Hindlimb muscle (tissue), 1 donor: ENCODE measurements at places on chromosomes 4 and X.

DNA sequence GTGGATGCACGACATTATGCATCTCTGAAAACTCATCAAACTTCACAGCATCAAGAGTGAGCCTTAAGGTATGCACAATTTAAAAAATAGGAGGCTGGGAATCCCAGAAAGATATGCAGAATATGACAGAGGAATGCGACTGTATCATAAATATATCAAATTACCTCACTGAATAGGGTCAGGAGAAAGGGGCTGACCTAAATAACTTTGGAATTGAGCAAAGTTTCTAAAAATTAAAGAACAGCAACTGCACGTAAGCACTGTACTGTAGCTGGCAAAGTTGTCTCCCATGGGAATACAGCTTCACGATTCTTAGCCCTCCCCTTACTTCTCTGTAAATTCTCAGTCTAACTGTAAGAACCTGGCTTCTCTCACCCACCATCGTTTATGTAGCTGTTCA, 397.4 kb upstream of the ZFP42 start:
- no peak for DNase-seq

- no peak for DNase-seq
These were observed 110.0 kb downstream of the PSAPL1 start for GRCh38 chr4:7324651-7325121.

DNA sequence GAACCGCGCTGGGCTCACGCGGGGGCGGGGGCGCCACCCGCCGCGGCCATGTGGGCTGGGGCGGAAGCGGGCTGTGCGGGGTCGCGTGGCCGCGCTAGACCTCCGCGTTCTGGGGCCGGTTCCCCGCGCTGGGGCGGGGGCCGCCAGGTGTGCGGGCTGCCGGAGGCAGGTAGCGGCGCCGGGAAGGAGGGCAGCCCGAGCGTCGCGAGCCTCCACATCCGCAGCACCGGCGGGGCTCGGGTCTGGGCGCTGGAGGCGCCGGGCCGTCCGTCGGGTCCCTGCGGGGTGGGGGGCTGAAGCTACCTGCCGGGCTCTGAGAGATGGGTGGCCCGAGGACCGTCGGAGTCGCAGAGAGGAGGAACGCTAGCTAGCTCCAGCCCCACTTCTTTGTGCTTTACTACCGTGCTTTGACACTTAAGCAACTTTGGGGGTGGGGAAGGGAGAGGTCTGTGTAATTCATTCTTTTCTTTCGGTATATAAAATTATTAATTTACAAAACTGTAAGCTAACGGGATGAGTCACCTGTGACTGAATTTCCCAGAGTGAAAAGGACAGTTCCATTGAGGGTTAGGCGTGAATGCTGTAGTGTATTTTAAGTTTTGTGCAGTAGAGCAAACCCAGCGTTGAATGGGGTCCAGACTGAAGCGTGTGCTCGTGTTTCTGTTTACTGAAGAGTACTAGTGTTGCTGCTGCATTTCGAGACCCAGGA, 689 bp downstream of the METAP1 start:
- peak; percentile 23 for DNase-seq

DNA sequence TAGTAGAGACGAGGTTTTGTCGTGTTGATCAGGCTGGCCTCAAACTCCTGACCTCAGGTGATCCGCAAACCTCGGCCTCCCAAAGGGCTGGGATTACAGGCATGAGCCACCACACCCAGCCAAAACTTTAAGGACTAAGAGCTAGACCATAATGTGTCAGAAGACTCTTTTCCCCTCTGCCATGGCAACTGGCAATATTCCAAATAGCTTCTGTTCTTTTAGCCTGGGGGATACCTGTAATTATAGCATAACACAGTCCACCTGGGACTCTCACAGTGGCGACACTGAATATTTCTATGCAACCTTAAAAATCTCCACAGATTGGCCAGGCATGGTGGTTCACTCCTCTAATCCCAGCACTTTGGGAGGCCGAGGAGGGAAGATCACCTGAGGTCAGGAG, 45.5 kb upstream of the RBM47 start:
- DNase-seq = no peak

DNA sequence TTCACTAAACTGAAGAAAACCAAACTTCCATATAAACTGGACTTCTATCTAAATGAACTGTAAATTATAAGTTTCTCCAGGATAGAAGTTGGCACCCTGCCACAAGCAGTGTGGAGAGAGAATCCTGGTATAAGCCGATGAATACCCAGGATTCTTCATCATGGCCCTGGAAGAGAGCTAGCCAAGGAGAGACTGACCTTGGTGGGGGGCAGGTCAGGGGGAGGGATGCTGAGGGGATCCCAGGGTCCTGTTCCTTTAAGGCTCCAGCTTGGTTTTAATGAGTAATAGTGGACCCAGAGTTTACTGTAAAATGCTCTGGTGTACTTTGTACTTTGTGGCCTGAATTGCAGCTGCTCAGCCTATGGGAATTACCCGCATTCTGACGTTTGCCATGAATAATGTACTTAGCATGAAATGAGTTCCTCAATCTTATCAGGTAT, 16.9 kb downstream of the RASSF6 start:
- no peak for DNase-seq

- DNase-seq = peak; percentile 23
These were observed 1.1 kb upstream of the TRMT10A start for GRCh38 chr4:99564921-99565320.

GRCh38 chr4:184937745-184938144, 80.5 kb upstream of the HELT start:
- no peak for DNase-seq

DNA sequence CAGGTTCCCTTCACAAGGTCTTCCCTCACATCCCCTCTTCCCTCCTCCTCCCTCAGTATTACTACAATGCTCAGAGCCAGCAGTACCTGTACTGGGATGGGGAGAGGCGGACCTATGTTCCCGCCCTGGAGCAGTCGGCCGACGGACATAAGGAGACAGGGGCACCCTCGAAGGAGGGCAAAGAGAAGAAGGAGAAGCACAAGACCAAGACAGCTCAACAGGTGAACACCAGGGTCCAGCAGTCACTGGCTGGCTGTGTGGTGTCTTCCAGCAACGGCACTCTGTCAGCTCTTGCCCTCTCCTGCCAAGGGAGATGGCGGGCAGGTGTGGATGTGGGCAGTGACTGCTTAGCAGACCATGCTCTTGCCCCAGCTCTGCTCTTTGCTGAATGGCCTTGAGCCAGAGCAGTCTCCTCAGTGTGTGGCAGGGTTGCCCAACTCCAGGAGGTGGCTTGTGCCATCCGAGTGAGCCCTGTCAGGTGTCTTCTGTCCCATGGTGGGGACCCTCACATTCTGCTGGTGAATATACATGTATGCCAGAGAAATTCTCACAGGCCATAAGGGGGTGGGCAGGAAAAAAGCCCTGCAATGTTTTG, 11.4 kb upstream of the UBA1 start:
- no peak for DNase-seq

GRCh38 chrX:74178536-74178935, 125.4 kb upstream of the ZCCHC13 start:
- DNase-seq = no peak

GRCh38 chrX:153321381-153322124, at the start of gene PNMA6F:
TSS of gene PNMA6F (minus strand) at chrX:153321767. CDS start at chrX:153320674, 1,093 bp downstream.
- DNase-seq = no peak

GRCh38 chr4:138875891-138876608, 139.5 kb upstream of the NOCT start:
- no peak for DNase-seq

- no peak for DNase-seq
These were observed 29.8 kb upstream of the ARHGEF6 start for GRCh38 chrX:136810493-136810892.

GRCh38 chr4:143199503-143199902, 14.8 kb downstream of the USP38 start:
- no peak for DNase-seq

- no peak for DNase-seq
These were observed 168.9 kb downstream of the CBR4 start for GRCh38 chr4:168841000-168841671.

DNA sequence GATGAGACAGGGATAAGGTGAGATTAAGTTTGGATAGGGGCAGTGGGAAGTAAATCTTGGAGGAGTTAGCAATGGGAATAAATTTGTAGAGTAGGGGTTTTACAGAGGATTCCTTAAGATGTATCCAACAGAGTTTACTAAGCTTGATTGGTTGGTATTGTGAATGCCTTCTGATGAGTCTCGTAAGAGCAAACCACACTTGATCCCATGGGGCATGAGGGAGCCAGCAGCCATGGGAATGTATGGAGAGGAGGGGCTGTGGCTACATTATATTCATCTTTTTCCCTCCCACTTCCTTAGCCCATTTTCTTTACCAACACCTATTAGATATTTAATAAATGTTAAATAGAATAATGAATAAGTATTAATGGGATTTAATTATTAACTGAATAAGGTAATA, 126.6 kb upstream of the NDST3 start:
- no peak for DNase-seq

DNA sequence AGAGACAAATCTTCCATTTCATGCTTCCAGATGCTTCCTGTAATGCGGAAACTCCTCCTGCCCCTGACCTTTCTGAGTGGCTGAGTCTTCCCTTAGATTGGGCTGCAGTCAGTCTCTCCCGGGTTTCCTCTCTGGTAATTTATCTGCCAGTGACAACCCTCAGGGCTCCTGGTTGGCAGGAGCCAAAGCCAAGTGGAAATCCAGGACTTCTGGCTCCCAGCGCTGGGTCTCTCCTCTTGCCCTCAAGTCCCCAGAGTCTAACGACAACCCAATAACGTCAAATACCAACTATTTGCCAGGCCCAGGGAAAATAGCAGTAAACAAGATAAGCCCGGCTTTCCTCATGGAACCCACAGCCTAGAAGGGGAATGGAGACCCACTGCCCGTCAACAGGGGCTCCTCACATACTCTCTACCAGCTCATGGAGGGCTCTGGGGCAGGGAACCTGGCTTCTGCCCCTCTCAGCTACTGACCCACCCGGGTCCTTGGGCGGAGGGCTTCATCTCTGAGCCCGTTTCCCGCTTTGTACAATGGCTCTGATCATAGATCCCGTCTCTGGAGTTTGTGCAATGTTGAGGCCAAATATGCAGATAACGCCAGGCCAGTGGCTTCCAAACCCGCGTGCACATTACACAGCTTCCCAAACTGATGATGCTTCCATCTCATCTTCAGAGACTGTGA, 1.1 kb upstream of the TBC1D14 start:
- DNase-seq = no peak

- DNase-seq = no peak
These were observed 176.4 kb downstream of the BMPR1B start for GRCh38 chr4:94934201-94934600.

DNA sequence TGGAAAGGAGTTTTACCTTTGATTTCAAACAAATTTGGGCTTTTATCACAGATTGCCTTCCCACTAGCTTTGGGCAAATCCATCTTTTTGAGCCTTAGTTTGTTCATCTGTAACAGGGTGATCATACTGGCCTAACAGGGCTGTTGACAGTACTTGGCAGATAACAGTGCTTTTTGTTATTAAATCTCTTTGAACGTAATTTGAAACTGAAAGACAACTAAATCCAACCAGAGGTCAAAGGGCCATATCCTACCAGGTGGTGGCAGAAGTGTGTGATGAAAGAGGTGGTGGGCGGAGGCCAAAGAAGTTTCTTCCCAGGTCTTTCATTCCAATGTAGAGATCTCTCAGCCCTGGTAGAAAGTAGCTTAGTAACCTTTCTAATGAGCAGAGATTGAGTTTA, 35.2 kb upstream of the TADA2B start:
- DNase-seq = no peak

- DNase-seq = no peak
These were observed 21.8 kb downstream of the STARD8 start for GRCh38 chrX:68669094-68669860.

- DNase-seq = no peak
These were observed 52.9 kb downstream of the ARHGAP24 start for GRCh38 chr4:85527815-85528214.

DNA sequence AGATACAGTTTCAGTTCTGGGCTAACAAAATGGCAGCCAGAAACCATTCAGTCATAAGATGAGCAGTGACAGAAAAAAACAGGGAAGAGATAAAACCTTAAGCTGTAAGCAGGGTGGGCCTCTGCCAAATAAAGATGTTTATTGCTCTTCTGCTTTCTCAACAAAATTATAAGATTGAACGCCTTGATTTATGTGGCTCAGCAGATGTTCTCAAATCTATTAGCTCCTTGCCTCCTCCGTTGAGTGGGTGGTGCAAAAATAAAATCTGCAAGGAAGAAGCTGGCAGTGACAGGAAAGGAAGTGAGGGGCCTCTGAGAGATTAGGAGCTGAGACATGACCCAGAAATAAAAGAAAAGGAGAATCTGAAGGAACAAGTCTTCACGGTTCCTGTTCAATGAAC, 206.6 kb downstream of the PTTG2 start:
- no peak for DNase-seq

- DNase-seq = no peak
These were observed 59.7 kb downstream of the HMGB3 start for GRCh38 chrX:151042842-151043241.

GRCh38 chr4:96993560-96993959, 1149.7 kb downstream of the STPG2 start:
- DNase-seq = no peak

- DNase-seq = no peak
These were observed 136.0 kb upstream of the PABPC4L start for GRCh38 chr4:134337574-134337973.

DNA sequence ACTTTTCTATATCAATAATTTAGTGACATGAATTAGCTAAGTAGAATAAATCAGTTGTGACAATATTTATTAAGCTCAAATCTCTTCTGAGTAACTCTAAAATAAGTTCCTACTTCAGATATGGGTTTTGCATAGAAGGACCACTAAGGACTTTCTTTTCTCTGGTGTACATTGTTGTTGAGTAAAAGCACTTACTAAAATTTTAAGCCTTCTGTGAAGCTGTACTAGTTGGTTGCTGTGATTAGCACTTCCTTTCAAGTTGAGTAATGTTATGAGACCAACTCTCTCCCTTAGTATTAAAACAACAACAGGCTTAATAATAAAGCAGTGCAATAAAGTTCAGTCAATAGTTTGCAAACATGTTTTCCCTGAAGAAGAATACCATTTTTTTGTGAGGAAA, 667.4 kb upstream of the NDST4 start:
- DNase-seq = no peak

DNA sequence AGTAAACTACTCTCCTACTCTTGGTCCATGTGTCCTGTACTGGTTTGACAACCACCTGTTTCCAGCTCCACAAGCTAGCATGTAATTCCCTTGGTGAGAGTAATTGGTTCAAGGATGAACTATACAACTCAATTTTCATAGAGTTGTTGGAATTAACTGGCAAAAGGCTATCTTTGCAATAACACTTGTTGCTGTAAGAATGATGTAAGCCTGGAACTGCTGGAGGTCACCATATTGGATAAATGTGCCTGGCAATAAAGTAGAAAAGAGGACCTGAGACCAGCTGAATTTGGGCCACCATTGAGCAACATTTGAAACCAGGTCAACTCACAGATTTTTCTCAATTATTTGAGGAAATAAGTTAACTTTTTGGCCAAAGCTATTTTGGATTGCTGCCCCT, 175.5 kb downstream of the CAMK2D start:
- DNase-seq = no peak

DNA sequence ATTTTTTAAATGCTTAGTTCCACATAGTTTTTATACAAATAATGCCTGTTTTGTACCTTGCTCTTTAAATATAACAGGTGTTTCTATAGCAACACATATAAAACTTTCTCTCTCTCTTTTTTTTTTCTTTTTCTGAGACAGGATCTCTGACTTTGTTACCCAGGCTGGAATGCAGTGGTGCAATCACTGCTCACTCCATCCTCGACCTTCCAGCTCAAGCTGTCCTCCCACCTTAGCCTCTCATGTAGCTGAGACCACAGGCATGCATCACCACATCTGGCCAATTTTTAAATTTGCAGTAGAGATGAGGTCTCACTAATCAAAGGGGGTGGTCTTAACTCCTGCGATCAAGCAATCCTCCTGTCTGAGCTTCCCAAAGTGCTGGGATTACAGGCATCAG, 18.3 kb upstream of the SULT1E1 start:
- DNase-seq = no peak
